ENCODE measurements at places on chromosomes 5 and 9.
A peak's percentile ranks its signal among the peaks of the same experiment; 100 is the strongest.

GRCh38 chr9:112774006-112774996, 23.7 kb downstream of the SNX30 start:
- no peak for DNase-seq

DNA sequence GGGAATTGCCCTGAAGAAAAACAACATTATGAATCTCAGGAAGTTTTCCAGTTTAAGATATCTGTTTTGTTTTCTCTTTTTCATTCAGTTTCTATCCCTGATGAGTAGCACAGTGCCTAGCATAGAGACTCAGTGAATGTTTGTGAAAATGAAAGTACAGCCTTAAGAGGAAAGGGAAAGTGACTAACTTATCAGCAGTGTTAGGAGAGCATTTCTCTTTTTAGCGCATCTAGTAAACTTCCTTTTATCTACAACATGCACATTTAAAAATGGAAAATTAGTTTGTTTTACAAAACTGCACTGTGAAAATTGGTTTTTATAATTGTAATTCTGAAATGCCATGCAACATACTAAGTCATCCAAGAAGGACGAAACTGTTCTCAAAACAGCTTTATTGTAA, 110.8 kb downstream of the SMARCA2 start:
- no peak for DNase-seq

- no peak for DNase-seq
Observed at GRCh38 chr9:33393581-33393980, 8.8 kb downstream of the AQP7 start.

GRCh38 chr9:318646-319045, 104.0 kb downstream of the DOCK8 start:
- no peak for DNase-seq

GRCh38 chr9:133199648-133200321, 9.3 kb downstream of the OBP2B start:
- no peak for DNase-seq

DNA sequence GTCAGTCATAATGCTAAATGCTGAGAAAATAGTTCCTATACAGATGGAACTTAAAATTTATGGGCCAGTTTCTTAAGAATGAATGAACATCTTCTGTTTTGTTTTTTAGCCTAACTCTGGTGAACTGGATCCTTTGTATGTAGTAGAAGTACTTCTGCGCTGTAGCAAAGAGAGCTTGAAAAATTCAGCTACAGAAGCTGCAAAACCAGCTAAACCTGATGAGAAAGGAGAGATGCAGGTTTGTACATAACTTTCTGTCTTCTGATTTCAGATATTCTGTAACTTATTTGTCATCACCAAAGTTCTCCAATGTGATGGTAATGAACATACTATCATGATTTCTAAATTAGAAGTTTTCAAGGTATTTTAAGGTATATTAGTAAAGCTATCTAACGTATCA, 80.1 kb downstream of the MTREX start:
- no peak for DNase-seq

DNA sequence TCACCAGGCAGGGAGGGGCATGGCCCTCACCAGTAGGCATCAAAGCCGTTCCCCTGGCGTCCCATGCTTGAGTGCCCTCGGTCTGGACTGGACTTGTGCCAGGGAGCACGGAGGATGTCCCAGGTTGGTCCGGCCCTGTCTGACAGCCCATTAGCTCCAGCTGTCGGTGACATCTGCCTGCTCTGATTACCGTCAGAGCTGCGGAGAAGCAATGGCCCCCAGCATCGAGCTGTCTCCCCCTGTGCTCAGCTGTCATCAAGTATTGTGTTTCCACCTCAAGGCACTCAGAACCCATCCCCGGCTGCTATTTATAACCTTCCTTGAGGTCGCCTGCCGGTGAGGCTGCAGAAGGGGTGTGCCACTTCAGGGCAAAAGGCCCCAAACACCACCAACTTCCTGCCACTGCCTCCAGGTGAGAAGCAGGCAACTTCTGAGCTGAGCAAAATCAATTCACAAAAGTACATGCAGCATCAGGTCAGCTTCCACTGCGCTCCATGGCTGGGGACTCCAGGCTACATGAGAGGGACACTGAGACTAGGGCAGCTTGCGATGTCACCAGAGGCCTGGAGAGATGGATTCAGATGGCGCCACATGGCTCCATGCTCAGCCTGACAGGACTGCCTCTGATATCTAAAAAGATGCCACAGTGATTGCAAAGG, 142.7 kb downstream of the C5orf15 start:
- no peak for DNase-seq

DNA sequence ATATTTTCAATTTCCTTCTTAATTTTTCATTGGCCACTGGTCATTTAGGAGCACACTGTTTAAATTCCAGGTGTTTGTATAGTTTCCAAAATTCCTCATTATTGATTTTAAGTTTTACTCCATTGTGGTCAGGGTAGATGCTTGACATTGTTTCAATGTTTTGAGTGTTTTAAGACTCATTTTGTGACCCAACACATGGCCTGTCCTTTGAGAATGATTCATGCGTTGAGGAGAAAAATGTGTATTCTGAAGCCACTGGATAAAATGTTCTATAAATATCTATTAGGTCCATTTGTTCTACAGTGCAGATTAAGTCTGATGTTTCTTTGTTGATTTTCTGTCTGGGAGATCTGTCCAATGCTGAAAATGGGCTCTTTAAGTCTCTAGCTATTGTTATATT, 24.4 kb upstream of the FNIP1 start:
- DNase-seq = no peak

DNA sequence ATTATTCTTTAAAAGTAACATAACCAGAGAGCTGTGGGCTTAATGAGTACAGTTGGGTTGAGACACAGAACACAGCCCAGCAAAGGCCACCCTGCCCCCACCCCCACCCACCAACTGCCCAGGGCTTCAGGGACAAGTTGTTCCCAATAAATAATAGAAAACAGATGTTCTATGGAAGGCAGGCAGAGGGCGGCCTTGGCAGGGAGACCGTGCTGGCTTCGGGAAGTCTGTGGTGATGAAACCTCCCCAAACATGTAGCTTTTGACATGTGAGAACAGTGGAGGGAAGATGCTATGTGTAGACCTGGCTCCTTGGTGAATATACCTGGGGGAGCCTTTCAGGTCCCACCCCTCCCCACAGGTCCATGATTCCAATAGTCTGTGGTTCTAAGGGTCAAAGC, 10.0 kb downstream of the TRAF1 start:
- peak; percentile 72 for DNase-seq

- no peak for DNase-seq
Observed at GRCh38 chr9:131010482-131011273, 1.7 kb downstream of the LAMC3 start.

GRCh38 chr9:114117996-114118830, 19.1 kb upstream of the KIF12 start:
- peak; percentile 51 for DNase-seq

GRCh38 chr5:35470866-35471265, 146.8 kb upstream of the SPEF2 start:
- DNase-seq = no peak

DNA sequence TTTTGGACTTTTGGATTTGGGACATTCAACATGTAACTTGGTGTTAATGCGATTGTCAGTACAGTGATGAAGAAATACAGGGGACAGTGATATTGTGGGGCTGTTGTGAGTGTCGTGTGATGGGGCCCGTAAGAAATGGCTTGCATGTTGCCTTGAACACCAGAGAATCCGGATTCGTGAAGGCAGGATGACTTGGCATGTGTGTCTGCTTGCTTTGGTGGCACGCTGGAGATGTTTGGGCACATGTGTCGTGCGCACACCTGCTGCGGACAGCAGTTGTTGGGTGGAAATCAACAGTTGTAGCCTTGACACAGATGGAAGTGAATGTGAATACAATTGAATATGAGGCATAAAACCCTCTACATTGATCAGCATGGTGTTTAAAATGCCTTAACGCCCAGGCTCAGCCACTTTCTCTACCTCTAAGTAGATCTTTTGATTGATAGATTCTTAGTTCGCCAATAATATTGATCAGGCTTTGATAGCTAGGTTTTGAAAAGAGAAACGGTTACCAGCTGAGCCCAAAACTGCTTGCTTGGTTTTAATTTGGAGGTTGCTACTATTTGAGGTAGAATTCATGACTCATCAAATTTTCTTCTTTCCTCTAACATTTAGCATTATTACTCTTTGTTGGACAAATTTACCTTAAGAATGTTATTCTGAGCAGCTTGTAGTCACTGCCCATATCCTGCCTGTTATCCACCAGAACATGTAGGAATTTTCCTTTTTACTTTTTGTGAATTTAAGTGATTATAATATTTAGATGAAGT, 94.4 kb downstream of the TRIO start:
- DNase-seq = no peak

GRCh38 chr5:1540166-1540565, 16.4 kb upstream of the LPCAT1 start:
- no peak for DNase-seq

DNA sequence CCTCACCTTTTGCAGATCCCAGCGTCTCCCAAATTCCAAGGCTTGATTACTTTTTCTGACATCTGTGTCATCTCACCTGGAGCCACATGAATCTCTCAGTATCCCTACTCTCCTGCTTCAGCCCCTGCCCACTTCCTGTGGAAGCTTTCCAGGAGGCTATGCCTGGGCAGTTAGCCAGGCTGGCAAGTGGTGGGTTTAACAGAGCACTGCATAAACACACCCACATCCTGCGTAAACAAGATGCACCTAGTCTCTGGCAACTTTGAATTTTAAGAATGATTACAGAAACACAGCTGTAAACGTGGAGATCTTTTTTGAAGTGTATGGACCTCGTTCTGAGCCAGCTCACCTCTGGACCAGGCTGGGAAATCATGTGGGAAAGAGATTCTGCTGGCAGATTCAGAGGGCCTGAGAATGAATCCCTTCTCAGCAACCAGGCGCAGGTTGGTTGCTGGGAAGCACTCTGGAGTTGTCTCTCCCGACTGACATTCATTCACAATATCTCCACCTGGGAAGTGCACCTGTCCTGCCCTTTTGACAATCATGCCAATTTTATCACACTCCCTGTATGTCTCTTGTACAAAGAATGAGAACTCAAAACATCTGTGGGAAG, 55.7 kb upstream of the FANCC start:
- no peak for DNase-seq

DNA sequence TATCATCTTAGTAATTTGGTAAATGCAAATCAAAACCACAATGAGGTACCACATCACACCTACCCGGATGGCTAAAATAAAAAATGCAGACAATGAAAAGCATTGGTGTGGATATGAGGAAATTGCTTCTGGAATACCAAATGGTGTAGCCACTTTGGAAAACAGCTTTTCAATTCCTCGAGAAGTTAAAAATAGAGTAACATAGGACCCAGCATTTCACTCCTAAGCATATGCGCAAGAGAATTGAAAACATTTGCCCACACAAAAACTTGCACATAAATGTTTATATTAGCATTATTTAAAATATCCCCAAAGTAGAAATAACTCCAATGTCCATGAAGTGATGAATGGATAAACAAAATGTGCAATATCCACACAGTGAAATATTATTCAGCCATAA, 608.7 kb downstream of the ISL1 start:
- DNase-seq = no peak

GRCh38 chr5:97193355-97193688, 10.3 kb upstream of the RIOK2 start:
- DNase-seq = no peak

DNA sequence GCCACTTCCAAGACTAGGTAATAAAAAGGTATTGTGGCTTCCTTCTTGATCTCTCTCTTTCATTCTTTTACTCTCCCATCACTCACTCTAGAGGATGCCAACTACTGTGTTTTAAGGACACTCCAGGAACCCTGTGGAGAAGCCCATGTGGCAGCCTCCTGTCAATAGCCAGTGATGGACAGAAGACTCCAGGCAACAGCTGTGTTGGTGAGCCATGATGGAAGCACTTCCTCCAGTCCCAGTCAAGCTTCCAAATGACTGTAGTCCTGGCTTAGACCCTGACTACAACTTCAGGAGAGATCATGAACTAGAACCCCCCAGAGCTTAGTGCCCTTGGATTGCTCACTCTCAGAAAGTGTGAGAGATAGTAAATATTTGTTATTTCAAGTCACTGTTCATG, 123.9 kb downstream of the PPP2R2B start:
- DNase-seq = no peak

- DNase-seq = no peak
Observed at GRCh38 chr9:71680189-71680980, 87.9 kb downstream of the CEMIP2 start.

DNA sequence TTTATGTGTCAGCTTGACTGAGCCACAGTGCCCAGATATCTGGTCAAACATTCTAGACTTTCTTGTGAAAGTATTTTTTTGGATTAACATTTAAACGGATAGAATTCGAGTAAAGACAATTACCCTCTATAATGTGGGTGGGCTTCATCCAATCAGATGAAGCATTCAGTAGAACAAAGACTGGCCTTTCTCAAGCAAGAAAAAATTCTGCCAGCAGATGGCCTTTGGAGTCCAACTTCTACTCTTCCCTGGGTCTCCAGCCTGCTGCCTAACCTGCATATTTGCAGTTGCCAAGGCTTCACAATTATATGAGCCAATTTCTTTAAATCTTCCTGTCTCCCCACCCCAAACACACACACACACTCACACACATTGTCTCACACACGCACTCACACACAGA, 86.4 kb downstream of the MED10 start:
- DNase-seq = no peak

GRCh38 chr9:130276121-130276520, 10.6 kb downstream of the HMCN2 start:
- DNase-seq = no peak

DNA sequence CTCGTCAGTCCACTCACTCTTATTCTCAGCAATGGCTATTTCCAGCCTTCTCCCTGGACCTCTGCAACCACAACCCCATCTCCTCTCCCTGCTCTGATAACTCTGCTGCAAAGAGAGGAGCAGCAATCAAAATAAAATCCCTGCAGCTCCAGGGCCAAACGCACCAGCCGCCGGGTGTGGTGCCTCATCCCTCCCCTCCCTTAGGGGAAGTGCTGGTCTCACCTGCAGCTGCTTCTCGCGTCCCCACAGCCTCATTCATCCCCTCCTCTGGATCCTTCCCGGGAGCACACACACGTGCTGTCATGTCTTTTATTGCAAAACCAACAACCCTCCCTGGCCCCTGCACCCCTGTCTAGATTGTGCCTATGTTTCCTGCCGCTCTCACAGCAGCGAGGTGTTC, 77.8 kb downstream of the TENT4A start:
- DNase-seq = no peak

DNA sequence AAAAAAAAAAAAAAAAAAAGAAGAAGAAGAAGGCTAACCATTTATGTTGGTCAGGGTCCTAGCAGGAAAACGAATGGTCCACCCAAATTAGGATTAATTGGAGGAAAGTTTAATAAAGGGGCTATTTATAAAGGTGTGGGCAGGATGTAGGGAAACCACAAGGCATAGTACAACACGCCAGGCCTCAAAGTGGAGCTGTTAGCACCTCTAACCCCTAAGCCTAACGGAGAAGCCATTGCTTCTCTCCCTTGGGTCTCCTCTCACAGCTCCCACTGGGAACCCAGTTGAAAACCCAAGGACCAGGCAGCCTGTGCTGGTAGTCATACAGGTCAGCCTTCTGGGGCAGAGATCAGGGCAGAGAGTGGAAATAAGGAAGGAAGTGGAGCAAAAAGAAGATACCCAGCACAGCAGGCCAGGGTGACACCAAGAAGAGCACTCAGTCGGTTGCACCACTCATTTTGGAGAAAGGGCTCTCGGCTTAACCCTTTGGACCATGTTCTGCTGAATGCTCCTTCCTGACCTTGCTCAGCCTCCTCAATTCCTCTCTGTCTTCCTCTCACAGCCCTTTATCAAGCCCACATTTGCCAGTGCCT, 8.8 kb upstream of the GLIPR2 start:
- no peak for DNase-seq

- no peak for DNase-seq
Observed at GRCh38 chr9:32665101-32665500, 29.6 kb upstream of the TAF1L start.

Measured in hippocampal formation (tissue), 2 donors.